ENCODE measurements at places on chromosomes 7 and 10.

DNA sequence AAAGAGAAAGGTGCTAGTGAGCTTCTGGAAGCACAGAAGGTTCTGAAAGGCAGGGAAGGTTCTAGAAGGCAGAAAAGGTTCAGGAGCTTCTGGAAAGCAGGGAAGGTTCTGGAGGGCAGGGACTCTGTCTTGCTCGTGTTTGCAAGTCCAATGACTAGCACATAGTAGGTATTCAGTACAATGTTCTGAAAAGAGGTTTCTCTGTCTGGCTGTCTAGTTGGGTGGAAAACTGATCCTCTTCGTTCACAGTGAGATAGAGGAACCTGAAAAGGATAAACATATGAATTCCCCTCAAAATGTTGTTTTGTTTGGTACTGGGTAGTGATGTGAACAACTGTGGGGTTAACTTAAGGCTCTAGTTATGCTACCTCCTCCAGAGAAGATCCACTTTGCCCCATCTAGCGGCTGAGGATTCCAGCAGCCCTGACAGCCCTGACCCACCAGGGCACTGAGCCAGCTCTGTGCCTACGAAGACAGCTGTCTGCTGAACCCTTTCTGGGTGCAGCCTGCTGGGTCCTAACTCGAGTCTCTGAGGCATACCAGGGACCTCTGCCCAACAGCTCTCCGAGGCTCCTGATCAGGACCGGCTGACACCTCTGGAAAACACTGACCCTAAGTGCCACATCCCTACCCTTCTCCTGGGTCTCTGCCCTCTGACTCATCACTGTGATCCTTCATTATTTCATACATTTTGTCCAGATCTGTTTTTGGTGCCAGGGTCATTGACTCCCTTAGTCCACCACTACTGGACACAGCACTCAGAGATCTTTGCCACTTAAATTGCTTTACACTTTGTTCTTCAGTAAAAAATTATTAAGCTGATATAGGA, 15.4 kb downstream of the PTPRN2 start:
- no peak for DNase-seq

DNA sequence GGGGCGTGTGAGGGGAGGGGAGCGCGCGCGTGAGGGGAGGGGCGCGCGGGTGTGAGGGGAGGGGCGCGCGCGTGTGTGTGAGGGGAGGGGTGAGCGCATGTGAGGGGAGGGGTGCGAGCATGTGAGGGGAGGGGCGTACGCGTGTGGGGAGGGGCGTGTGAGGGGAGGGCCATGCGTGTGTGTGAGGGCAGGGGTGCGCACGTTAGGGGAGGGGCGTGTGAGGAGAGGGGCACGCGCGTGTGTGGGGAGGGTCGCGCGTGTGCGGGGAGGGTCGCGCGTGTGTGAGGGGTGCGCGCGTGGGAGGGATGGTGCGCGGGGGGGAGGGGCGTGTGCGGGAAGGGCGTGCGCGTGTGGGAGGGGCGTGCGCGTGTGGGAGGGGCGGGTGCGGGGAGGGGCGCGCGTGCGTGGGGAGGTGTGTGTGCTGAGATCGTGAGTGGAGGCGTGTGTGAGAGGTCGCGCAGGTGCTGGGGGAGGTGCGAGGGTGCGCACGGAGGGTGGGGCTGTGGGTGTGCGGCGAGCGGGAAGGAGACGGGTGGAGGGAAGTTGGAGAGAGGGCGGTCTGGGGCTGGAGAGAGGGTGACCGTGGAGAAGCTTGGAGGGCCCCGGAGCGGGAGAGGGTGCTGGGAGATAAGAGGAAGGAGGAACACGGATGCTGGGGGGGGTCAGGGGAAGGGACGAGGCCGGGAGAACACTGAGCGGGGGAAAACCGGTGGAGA, 19.7 kb downstream of the MXI1 start:
- DNase-seq = peak; percentile 78

DNA sequence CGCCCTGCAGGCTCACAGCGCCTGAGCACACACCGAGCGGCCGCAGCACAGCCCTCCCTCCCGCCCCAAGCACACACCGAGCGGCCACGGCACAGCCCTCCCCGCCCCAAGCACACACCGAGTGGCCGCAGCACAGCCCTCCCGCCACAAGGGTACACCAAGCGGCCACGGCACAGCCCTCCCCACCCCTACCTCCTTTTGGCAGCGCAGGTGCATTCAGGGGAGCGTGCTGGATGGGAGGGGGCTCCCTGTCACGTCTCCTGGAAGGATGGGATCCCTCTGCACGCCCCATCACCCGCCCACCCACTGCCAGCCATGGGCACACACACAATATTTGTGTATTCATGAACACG, 482.6 kb downstream of the DNAJB6 start:
- DNase-seq = no peak

GRCh38 chr10:26334232-26334931, 103.8 kb upstream of the APBB1IP start:
- DNase-seq = no peak

DNA sequence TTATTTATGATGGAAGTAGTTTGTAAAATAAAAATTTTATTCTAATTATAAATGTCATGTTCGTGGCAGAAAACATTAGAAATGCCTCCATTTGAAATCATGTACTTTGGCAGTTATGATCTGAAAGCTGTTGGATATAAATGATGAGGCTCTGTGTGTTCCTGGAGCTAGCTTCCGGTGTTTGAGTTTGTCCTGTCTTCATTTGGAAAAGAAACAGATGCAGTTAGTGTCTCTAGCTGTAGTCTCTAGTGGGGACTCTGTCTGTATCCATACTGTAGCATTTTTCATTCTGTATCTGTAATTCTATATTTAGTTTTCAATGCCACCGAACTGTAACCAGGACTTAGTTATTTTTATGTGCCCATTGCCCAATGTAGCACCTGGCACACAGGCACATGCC, 197.0 kb upstream of the FZD1 start:
- DNase-seq = no peak

GRCh38 chr10:28946479-28946878, 269.2 kb downstream of the BAMBI start:
- no peak for DNase-seq

DNA sequence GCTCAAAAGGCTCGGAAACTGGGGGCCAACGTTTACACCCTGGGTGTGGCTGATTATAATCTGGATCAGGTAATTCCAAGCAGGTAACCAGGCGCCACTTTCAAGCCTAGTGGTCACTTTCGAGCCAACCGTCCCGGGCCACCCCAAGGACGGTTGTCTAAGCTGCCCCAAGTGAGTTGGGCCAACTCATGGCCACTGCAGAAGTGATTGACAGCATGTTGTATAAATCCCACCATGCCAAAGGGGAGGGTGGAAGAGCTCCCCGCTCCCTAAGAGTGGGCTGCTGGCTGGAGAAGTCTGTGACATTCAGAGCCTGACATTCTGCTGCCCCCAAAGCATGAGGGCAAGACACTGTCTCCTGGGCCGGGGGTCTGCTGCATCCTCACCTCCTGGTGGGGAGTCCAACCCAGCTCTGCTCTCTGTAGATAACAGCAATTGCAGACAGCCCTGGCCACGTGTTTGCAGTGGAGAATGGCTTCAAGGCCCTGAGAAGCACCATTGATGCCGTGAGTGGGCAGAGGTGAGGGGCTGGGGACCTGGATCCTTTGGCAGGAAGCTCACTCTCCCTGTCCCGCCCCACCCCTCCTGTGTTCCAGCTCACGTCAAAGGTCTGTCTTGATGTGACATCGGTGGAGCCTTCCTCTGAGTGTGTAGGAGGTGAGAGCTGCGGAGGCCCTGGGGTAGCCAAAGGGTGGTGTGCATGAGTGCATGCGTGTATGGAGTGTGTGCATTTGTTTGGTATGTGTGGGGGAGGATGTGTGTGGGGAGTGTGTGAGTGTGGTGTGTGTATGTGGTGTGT, 10.8 kb downstream of the ANTXRL start:
- DNase-seq = no peak

GRCh38 chr7:91266689-91267090, 2.5 kb downstream of the FZD1 start:
- DNase-seq = no peak

- DNase-seq = no peak
Measured at GRCh38 chr10:111784436-111784835, 399.1 kb downstream of the GPAM start.

Measured in T-helper 9 cell (primary cell).